ENCODE measurements at places on chromosomes 16 and 17. TPM values are rescaled to one million over a fixed set of nuclear protein-coding genes. Genes with fewer than 3 reads are reported as not detected.

DNA sequence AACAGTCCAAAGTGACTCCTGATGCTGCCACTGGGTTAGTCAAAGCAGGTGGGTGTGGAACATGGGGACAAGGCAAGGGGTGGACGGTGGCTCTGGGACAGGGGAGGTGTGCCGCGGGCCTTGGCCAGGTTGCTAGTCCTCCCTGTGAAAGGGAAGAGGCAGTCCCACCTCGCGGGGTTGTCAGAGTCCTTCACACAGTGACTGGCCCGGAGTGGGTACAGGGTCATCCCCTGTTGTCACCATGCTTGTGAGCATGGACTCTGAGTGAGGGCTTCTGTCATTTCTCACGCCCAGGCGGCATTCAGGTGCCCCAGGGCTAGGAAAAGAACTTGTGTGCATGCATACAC lies 3.1 kb upstream of the ZNF469 start:
- no peak overlapping the region for H3K4me3 ChIP-seq
- no peak overlapping the region for H3K27ac ChIP-seq
- no peaks in the 10 kb centered on the region for H3K27me3 ChIP-seq
- peak; percentile 42 for DNase-seq
- H3K36me3 ChIP-seq: no peaks in the 10 kb centered on the region

GRCh38 chr16:17350207-17350606 lies 120.6 kb downstream of the XYLT1 start:
- no peak for DNase-seq
- no peaks in the 10 kb centered on the region for H3K4me1 ChIP-seq
- H3K36me3 ChIP-seq: no peaks in the 10 kb centered on the region
- H3K4me3 ChIP-seq: no peak overlapping the region
- H3K27me3 ChIP-seq: no peaks in the 10 kb centered on the region

Gene KRTAP4-1
- not detected for total RNA-seq

GRCh38 chr16:86697715-86698114 lies 119.4 kb downstream of the FOXL1 start:
- no peak for DNase-seq
- H3K27me3 ChIP-seq: no peaks in the 10 kb centered on the region
- no peaks in the 10 kb centered on the region for H3K4me1 ChIP-seq

DNA sequence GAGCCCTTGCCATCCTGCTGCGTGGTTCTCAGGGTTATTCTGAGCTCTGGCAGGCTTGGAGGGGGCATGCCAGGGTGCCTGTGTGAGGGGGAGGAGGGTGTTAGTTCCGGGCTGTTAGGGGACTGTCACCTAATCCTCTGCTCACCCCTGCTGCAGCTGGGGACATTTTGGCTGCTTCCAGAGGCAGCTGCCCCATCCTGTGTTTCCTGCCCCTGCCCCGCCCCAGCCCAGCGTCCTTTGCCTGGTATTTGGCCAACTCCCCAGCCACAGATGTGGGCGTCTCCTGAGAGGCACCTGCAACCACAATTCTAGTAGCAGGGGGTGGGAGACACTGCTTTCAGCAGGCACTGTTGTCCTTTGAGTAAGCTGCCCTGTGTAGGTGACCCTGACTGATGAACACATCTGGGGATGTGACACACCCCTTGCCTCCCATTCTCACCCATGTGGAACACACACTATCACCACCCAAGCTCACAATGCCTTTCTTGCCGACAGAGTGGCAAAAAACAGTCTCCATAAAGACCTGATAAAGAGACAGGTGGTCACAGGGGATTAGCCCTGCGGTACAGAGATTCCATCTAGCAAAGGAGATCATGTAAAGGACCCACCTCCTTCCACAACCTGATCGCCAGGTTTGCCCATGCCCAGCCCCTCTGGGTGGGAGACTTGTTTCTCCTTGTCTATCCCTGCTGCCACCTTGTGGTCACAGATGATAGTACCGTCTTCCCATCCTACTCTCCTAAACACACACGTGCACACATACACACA lies at the start of gene CHRNE:
Gene CHRNE (minus strand): TSS at position 48 of the 768 bp plus-strand sequence. CDS start 35 bp downstream, at position 13.
- no peaks in the 10 kb centered on the region for H3K36me3 ChIP-seq
- DNase-seq: peak; percentile 77
- H3K4me3 ChIP-seq: no peak within 1 kb of the TSS
- no peaks in the 10 kb centered on the region for H3K4me1 ChIP-seq

DNA sequence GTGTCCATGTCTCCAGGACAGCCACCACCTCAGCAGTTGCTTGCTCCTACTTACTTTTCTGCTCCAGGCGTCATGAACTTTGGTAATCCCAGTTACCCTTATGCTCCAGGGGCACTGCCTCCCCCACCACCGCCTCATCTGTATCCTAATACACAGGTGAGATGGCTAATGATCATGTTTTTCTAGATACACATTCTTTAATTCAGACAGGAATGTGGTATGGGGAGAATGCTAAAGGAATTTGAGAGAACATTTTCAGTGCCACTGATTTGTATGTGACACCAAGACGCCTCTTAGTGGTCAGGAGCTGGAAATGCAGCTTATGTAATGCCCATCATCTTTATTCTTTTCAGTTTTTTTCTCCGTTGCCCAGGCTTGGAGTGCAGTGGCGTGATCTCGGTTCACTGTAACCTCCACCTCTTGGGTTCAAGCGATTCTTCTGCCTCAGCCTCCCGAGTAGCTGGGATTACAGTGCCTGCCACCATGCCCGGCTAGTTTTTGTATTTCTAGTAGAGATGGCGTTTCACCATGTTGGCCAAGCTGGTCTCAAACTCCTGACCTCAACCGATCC lies 8.9 kb upstream of the RAPGEFL1 start:
- peak overlapping the region; percentile 71 for H3K27ac ChIP-seq
- no peak for DNase-seq
- no peaks in the 10 kb centered on the region for H3K4me1 ChIP-seq
- no peaks in the 10 kb centered on the region for H3K27me3 ChIP-seq

Gene CLDN6
- total RNA-seq: not detected

Gene SMARCE1
- total RNA-seq: 84.4 TPM

GRCh38 chr16:82862057-82862456 lies 235.3 kb downstream of the CDH13 start:
- H3K27me3 ChIP-seq: no peaks in the 10 kb centered on the region
- no peak overlapping the region for H3K27ac ChIP-seq
- no peaks in the 10 kb centered on the region for H3K36me3 ChIP-seq
- DNase-seq: no peak
- H3K4me1 ChIP-seq: no peaks in the 10 kb centered on the region

GRCh38 chr16:83599789-83600462 lies 207.9 kb upstream of the HSBP1 start:
- no peak for DNase-seq
- no peak overlapping the region for H3K4me3 ChIP-seq
- H3K27me3 ChIP-seq: no peaks in the 10 kb centered on the region
- H3K4me1 ChIP-seq: no peaks in the 10 kb centered on the region

- H3K4me3 ChIP-seq: no peak overlapping the region
- H3K4me1 ChIP-seq: no peaks in the 10 kb centered on the region
- no peaks in the 10 kb centered on the region for H3K27me3 ChIP-seq
- H3K36me3 ChIP-seq: no peaks in the 10 kb centered on the region
Observed at GRCh38 chr17:82013341-82013740, 9.3 kb downstream of the CENPX start.

DNA sequence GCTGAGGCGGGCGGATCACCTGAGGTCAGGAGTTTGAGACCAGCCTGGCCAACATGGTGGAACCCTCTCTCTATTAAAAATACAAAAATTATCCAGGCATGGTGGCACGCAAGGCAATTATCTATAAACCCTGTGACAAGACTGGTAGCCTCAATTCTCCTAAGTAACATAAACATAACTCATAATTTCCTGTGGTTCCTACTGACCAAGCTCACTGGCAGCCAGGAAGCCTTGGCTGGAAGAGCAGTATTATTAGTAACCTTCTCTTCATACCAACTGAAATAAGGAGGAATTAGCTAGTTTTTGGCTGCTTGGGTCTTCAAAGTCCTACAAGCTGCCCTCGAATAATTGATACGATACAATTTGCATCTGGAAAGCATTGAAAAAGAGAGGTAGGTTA lies 31.6 kb upstream of the LRRC37A3 start:
- H3K4me1 ChIP-seq: no peaks in the 10 kb centered on the region
- H3K27me3 ChIP-seq: no peaks in the 10 kb centered on the region
- no peak overlapping the region for H3K4me3 ChIP-seq

GRCh38 chr16:86963600-86964575 lies 353.3 kb downstream of the C16orf95 start:
- no peak overlapping the region for H3K4me3 ChIP-seq
- no peak overlapping the region for H3K27ac ChIP-seq
- H3K4me1 ChIP-seq: no peaks in the 10 kb centered on the region
- no peak for DNase-seq
- H3K27me3 ChIP-seq: no peaks in the 10 kb centered on the region

Gene KCNJ12
- total RNA-seq: 4.0 TPM
